ENCODE measurements at places on chromosomes 6 and 20.

- DNase-seq: no peak
Measured at GRCh38 chr20:44020406-44021148, 105.9 kb downstream of the TOX2 start.

DNA sequence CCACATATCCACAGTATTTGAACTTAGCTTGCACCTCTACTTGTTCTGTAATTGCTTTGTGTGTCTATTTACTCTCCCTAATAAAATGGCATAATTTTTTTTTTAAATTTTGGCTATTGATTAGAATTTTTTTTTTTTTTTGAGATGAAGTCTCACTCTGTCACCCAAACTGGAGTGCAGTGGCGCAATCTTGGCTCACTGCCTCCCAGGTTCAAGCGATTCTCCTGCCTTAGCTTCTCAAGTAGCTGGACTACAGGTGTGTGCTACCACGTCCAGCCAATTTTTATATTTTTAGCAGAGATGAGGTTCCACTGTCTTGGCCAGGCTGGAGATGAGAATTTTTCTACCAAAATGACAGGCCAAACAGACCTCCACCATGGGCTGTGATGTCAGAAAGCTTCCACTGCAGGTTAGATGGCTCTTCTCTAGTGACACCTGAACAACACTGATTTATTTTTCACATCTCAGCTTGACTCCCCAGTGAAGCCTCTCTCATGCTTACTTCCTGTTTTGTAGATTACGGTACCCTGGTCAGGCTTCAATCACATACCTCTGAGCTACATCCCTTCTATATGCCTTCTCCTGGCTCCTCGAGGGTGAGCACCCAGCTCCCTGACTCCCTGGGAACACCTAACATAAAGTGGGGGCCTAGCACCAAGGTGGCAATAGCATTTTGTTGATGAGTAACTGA, 112.8 kb downstream of the ARHGAP18 start:
- DNase-seq: no peak

GRCh38 chr6:159790956-159791598, 810 bp downstream of the MRPL18 start:
- DNase-seq: no peak

DNA sequence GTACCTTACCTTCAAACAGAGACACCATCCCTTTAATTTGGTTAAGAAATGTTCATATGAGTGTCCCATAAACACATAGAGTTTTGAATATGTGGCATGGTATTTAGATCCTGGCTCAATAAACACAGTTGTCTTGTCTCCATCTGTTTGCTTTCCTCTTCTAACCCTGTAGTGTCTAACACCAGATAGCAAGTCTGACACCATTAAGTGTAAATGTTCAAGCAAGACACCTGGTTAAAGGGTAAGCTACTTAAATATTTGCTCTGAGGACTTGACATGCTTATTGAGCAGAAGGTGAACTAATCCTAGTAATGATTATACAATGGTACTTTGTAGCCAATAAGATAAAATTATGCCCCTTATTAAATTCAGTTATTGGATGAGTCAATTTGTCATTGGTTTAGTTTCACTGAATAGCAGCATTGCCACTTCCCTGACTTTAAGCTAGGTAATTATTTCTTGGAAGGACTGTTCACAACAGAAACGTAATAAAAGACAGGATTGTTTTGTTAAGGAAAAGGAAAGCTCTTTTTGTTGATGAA, 26.9 kb upstream of the GOPC start:
- DNase-seq: no peak

DNA sequence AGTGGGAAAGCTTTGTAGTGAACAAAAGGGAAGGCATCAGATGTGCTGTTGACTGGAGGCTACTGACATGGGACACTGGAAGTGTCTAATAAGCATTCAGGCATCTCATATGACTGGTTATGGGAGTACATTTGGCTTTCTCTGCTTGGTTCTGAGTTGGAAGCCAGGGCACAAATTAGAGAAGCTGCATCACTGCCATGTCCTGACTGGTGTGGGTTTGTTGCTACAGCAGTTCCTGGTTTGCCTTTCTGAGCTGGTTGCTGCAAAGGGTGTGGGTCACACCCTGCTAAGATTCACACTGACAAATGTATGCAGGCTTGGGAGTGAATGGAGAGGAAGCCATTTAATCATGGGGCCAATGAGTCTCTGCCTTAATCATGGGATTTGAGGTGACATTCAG, 36.2 kb upstream of the NANP start:
- no peak for DNase-seq

- no peak for DNase-seq
Measured at GRCh38 chr6:53985366-53985765, 125.9 kb upstream of the MLIP start.

DNA sequence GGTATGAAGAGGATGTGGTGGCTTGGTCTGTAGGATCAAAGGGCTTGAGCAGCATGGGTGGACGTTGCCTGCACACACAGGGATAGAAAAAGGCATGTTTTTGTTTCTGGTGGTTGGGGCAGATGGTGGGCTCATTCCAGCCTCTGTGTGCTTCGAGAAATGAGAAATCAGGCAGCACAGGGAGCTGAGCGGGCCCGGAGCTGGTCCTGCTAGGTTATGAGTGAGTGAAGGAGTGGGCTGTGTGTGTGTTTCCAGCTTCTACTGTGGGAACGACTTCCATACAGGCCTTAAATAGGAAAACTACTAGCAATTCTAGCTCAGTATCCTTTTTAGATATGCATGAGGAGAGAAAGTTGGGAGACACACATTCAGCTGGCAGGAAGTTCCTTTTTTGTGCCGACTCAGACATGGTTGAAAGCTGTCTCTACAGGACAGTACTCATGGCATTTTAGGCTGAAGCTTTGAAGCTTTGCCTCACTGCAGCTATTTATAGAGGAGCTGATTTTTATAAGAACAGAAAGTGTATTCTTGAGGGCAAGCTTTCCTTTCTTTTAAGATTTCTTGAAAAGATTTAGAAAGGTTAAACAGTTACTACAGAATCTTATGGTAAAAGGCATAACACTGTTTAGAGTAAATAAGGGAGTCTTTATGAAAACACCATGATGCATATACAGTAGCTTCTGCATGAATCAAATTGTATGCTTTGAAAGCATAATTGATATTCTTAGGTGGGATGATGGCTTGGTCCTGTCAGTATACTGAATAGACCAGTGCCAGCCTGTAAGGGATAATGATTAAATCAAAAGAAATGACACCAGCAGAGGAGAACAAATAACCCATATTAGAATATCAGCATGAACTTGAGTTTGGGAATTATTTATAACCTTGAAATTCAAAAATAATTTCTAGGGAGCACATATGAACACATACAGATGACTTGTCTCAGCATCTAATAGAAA, 104.0 kb upstream of the MAN1A1 start:
- DNase-seq: no peak

GRCh38 chr6:96975852-96976251, 51.3 kb downstream of the KLHL32 start:
- no peak for DNase-seq

DNA sequence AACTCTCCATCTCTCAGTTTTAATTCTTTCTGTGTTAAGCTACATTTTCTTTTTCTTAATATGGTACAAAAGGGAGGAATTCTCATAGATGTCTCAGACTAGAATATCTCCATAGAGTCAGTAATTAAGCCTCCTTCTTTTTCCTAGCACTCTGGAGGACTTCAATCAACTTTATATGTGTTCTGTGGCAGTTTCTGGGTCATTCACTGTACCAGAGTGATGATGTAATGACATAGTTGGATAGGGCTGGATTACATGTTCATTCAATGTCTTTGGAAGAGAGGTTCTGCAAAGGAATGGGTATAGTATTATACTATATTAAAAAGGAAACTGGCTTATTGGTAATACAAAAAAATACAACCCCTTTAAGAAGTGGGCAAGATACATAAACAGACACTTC, 318.3 kb upstream of the OPRM1 start:
- no peak for DNase-seq

DNA sequence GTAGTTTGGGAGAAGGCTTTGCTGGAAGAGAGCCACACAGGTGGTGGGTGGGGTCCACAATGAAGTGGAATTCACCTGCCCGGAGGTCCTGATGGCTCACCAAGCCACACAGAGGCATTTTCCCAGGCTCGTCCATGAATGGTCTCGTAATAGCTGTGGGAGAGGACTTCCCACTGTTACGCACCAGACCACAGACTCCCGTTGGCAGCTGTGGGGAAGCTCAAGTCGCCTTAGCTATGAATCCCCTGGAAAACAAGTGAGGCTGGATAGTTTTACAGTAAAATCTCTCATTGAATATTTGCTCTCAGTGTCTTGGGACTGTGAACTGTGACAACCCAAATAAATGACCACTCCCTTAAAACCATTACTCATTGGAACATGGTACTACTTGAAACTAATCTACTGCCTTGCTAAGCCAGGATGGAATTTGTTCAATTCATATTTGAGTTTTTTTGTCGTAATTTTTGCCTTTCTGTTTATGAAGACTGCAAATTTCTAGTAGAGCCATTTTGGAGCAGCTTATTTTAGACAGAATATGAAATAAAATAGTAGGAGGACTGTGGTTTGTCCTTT, 79.4 kb downstream of the JAG1 start:
- no peak for DNase-seq

DNA sequence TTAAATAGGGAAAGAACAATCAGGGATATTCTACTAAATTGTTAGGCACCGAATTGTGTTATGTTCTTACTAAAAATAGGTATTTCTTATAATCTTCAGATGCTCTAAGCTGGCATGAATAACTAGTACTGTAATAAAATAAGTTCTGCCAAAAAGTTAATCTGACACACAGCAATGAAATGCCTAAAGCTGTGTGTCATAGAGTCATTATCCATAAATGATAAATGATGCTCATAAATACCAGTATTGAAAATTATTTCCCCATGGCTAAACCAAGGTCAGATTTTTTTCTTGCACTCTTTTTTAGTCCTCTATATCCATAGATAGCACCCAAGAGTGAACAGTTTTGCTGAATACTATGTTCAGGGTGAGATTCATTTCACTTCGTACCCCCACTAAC, 11.7 kb upstream of the PRIM2 start:
- peak; percentile 77 for DNase-seq

GRCh38 chr6:64014595-64014994, 379.0 kb downstream of the PHF3 start:
- no peak for DNase-seq

DNA sequence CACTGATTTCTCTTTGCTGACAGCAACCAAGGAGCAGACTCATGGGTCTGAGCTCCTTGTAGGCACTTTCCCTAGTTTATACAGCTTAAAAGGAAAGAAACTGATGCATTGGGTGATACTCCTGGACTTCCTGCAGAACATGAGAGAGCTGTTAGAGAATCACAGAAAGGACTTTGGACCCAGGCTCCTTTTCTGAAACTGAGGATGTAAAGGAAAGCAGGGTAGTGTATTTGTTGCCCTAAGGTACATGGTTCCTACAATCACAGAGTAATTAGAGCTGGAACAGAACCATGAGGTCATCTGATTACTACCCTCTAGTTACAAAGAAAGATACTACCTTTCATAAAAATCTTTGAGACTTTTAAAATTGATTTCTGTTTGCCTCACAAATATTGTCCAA, 477.1 kb upstream of the SPTLC3 start:
- no peak for DNase-seq

- no peak for DNase-seq
Measured at GRCh38 chr6:157813191-157813590, 9.9 kb upstream of the SNX9 start.

DNA sequence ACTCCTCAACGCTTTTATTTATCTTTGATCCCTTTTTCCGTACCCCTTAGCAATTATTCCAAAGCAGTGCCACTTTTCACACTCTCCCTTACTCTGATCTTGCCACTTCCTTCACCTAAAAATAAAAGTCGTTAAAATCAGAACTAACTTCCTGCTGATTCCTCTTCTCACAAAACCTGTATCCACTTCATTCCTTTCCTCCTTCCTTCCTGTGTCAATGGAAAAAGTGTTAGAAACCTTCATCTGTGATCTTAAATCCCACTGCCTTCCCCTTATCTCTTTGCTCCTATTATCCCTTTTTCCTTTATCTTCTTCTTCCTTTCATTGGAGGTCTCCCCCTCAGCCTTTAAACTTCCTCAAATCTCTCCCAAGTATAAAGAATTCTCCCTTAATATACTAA, 49.2 kb downstream of the GOPC start:
- DNase-seq: no peak

DNA sequence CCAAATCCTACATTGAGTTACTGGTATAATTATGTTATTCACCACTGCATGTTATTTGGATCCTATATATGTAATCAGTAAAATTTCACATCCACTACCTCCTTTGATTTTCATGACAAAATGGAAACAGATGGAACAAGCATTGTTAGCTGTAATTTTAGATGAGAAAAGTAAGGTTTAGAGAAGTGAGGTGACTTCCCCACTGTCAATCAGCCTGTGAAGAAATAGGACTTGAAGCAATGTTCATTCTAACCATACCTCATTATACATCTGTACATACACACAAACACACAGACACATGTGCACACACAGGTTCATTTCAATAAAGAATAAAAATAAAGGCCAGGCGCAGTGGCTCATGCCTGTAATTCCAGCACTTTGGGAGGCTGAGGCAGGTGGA, 23.7 kb upstream of the QKI start:
- DNase-seq: no peak

Data from AG09309 (cell line).